Esophagus squamous epithelium (tissue), 5 donors: ENCODE measurements at places on chromosomes 12 and 14. TPM values are rescaled to one million over a fixed set of nuclear protein-coding genes. Genes with fewer than 3 reads are reported as not detected.

DNA sequence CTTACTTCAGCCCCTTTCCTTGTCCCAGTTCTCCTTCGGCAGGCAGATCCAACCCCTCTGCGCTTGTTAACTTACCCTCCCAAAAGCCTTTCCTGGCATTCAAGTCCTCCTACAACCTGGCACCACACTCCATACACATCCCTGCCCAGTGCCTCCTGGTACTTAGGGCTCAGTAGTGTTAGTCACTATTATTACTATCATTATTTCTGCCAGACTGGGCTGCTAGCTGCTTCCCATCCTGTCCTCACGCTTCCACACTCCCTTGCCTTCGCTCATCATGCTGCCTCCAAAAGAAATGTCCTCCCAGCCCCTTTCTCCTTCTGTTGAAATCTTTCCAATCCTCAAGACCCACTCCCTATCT is 1.6 kb upstream of the HDAC7 start:
- no peak for DNase-seq

DNA sequence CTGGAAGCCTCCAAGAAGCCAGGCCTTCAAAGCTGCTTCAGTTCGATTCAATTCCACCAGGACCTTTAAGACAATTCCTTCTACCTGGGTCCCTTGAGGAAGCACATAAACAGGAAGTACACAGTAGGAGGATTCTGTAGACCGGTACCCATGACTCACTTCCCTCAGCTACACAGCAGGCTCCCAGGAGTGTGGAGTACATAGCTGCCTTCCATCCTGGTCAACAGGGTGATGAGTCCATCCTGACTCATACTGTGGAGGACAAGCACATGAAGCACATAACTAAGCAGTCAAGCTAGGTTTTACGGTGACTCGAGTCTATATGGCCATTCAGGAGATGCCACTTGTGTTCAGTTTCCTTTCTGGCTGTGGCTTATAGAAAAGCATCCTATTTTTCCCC is 197.6 kb upstream of the RBM19 start:
- no peak for DNase-seq

DNA sequence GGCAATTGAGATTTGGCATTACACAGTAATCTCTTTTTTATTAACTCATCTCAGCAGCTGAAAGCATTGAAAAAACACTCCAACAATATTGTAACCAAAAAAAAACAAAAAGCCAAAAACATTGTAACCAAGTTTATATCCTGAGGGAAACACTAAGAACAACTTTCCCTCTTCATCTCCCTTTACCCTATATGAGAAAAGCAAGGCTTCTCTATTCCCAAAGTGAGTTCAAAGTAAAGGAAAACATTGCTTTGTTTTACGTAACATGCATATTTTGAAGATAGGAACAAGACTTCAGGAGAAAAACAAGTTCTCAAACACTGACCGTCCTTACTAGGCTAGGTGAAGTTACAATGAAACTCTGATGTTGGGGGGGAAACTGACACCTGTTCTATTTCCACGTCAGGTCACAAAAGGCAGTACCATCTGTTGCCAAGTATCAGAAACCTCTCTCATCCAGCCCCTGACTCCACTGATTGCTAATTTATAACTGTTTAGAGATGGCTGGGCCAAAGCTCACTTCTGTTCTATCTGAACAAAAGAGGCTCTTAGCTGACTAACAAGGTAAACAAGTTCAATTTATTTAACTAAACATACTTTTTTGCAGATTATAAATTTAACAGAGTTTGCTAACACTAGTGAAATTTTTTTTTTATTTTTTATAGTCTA is 67.9 kb upstream of the PLXNC1 start:
- no peak for DNase-seq

DNA sequence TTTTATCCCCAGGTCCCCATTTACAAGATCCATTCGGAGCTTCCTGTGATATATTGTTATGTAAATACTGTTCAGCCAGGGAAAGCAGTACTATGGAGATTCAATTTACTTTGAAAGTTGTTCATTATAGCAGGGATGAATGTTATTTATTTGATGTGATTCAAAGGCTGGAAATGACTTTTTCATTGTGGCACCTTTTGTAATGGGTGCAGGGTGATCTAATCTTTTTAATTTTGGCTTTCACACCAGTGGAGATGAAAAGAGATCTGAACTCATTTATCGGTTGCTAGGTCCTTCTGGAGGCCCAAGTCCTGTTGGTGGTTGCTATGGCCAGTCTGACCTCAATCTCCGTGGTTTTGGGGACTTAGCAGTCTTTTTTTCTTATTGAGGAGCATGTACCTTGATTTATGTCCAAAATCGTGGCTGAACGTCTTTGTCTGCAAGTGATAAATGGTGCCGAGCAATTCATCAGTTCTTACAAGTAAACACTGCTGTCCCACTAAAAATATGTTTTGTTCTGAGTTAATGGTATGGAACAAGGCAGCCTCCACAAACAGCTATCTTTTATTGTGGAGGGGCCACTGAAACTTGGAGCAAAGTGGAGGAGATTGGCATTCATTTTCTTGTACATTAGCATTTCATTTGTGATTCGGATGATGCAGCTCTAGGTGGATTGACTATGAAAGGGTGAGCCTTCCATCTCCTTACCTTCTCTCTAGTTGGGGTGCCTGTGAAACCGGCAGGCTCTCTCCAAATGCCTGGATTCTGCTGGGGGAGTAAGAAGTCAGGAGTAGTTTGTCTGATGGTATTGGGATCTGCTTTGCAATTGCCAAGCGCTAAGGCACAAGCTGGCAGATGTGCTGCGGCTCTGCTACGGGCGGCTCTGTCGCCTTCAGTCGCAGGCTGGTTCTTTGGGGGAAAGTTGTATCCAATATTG is 2.0 kb downstream of the RMST start:
- no peak for DNase-seq

GRCh38 chr12:118164798-118165486 is 29.0 kb downstream of the PEBP1 start:
- DNase-seq = no peak

GRCh38 chr12:57232156-57232756 is 2.7 kb downstream of the SHMT2 start:
- DNase-seq = no peak

The ARHGEF25 gene
- 4.3 TPM for total RNA-seq

DNA sequence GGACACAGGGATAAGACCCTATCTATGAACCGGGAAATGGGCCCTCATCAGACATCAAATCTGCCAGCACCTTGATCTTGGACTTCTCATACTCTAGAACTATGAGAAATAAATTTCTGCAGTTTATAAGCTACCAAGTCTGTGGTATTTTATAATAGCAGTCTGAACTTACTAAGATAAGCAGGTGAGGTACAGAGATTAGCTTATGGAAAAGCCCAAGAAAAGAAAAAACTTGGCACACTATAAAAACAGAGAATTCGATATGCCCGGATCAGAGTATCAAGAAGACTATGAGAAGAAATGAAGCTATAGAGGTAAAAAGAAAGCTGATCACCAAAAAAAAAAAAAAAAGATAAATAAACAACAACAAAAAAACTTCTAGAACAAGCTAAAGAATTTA is 52.6 kb downstream of the EEA1 start:
- no peak for DNase-seq

GRCh38 chr12:108468196-108468968 is 46.7 kb upstream of the FICD start:
- DNase-seq = no peak

- no peak for DNase-seq
Measured at GRCh38 chr14:47778631-47779030, 103.2 kb upstream of the MDGA2 start.

DNA sequence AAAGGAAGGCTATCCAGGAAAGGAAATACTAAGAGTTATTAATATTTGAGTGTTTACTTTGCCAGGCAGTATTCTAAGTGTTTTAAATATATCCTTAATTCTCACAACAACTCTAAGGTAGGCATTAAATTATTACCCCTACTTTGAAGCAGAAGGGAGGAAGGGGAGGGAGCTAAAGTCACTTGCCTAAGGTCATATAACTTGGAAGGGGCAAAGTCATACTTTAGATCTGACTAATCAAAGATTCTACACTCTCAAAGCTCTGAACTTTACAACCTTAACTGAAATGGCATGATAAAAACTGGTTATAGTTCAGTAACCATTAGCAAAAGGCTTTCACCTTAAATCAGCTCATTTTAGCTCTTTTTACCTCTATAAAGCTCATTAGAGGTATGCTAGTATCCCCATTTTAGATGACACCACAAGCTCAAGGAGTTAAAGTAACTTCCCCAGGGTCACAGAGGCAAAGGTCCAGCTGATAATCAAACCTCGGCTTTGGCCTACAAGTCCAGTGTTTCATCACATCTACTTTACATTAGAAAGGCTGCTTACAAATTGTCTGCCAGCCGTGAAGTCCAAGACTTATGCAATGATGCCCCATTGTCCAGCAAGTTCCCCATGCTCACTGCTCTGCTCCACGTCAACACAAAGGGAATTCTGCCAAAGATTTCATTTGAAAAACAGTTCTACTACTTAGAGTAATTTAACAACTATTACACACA is 223.9 kb downstream of the MED13L start:
- DNase-seq = no peak

The A2ML1 gene
- 497 TPM for total RNA-seq

DNA sequence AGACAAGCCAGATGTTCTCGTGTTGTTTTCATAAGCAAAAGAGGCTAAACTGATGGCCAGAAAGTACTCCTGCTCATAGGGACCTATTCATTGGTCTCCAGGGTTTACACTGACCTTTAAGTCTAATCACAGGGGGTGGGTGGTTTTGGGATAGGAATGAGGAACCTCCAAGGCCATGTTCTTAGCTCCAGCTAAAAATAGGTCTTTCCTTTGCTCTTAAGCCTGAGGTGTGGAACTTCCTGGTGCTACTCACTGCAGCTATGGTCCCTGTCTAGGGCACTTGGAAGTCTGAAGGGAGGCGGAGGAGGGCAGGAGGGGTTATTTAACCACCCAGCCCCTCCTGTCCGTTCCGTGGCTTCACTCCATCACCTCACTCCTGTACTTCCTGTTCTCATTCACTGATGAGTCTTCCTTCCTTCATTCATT is 18.6 kb downstream of the GPRC5A start:
- DNase-seq = no peak
